Activated T-cell treated with anti-CD3 and anti-CD28 coated beads, Interleukin-2, amount 50 U/mL, for 72 hours (primary cell): ENCODE measurements at places on chromosomes 1 and 21. TPM values are rescaled to one million over a fixed set of nuclear protein-coding genes. Genes with fewer than 3 reads are reported as not detected.

DNA sequence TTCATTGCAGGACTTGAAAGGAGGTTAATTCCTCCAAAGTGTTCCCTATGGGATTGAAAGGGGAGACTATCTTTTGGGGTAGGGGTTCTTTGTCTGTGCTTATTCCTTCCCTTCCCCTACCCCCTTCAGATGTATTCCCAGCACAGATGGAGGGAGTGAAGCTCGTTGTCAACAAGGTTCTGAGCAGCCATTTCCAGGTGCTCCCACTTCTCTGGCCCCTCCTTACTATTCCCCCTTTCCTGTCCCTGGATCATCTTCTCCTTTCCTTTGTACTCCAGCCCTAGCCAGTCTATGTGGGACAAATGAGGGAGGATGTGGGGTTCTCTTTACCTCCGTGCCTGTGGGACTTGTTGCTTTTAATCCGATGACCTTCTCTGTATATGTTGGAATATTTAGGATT lies 899 bp downstream of the TOMM40L start:
- no peak for DNase-seq

- no peak for DNase-seq
Observed at GRCh38 chr1:227343727-227344551, 25.6 kb upstream of the CDC42BPA start.

Gene TAL1
- total RNA-seq = 0.17 TPM

DNA sequence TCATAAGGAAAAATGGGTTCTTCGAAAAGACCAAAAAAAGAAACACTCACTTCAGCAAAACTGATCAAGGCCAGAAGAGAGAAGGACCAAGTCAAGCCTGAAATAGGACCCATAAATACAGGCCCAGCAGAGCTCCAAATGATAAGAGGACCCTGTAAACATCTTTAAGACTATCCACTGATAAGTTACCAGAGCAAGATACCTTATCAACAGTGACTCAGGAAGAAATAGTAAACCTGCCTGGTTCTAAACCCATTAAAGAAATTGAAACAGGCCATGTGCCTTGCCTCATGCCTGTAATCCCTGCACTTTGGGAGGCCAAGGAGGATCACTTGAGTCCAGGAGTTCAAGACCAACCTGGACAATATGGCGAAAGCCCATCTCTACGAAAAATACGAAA lies 81.8 kb upstream of the ERRFI1 start:
- DNase-seq = no peak

- no peak for DNase-seq
Observed at GRCh38 chr1:59898927-59899326, 27.6 kb downstream of the CYP2J2 start.

DNA sequence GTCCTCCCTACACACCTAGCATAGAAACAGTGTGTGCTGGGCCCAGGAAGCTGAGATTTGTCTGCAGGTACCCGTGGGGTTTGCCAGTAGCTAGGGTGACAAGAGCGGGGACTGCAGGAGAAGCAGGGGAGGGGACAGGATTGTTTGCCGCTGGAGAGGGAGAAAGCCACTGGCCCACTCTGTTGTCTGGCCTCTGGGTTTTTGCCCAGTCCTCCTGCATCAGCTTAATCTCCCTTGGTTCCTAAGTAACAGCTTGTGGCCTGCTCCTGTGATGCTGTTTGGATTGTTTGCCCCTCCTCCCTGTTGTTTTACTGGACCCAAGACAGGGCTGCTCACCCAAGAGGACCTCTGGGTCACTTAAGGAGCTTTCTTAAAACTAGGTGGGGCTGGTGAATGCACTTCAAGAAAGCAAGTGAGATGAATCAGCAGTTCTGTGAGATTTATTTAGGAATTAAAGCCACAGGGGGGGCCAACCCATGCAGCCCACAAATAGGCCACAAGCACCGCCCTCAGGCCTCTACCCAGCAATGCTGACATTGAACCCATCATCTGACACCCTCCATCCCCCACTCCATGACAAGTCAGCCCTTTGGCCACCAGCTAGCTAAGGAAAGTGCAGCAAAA lies 142.8 kb downstream of the ZZZ3 start:
- no peak for DNase-seq

Gene EPHA2
- 0.43 TPM for total RNA-seq

Gene FAM72B
- total RNA-seq = 34.6 TPM

Gene PPM1J
- total RNA-seq = 1.3 TPM

DNA sequence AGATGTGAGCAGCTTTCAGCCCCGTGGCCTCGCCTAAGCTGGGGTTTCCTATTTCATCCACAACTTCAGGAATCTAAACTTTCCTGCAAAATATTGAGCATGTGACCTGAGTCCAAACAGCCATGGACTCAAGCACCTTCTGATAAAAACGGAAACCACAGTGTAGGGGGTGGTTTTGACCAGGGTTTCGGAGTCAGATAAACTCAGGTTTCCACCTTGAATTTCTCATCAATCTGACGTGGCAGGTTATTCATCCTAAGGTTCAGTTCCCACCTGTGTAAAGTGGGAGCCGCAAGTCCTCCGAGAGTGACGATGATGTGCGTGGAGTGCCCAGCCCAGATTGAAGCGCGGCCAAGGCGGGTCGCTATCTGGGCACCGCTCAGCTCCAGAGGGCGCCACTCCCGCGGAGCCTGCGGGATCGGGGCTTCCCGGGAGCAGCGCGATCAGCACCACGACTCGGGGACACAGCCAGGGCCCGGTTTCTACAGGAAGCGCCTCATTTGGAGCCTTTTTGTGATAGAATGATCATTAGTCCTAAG lies 871 bp upstream of the ETS2 start:
- peak; percentile 71 for DNase-seq

GRCh38 chr21:45430521-45431501 lies 25.8 kb downstream of the COL18A1 start:
- no peak for DNase-seq

Gene NR0B2
- not detected for total RNA-seq

Gene SPOCD1
- 1.0 TPM for total RNA-seq

GRCh38 chr1:158212320-158212719 lies 31.6 kb downstream of the CD1D start:
- no peak for DNase-seq

- no peak for DNase-seq
Observed at GRCh38 chr21:46171996-46172862, 12.0 kb downstream of the SPATC1L start.

- no peak for DNase-seq
Observed at GRCh38 chr1:53288002-53288789, 39.7 kb downstream of the LRP8 start.

- no peak for DNase-seq
Observed at GRCh38 chr1:197285526-197286205, 17.6 kb downstream of the CRB1 start.

GRCh38 chr1:49995734-49996133 lies 28.0 kb downstream of the AGBL4 start:
- no peak for DNase-seq

DNA sequence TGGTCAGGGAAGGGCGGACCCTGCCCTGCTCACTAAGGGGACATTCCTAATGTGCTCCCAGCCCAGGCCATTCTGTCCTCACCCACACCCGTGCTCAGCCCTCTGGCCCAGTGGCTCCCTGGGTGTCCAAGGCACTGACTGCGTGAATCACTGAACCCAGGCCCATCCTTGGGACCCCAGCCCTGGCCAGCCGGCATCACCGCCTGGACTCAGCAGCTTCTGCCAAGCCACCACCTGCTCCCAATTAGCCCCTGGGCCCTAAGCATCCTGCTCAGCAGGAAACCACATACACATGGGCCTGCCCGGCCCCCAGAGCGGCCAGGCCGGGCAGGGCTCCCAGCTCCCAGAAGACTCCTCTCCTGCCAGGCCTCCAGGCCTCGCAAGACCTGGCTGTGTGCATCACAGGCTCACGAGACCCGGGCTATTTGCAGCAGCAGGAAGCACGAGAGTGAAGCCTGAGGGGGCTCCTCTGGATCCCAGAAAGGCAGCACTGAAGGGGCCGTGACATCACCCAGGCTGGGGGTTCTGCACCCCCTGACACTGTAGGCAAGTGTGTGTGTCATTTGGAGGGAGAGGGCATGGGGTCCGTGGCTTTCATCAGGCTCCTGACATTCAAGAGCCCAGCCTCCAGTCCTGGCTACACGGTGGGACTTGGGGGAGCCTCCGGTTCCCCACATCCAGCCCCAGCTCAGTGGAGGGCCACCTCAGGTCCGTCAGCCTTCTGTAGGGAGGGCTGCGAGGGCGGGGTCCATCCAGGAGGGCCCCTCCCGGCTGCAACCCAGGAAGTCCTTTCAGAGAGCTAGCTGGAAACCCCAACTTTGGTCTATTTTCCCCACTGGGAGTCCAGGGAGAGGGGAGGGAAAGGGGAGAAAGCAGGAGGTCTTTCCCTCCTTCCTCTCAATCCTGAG lies 1.6 kb downstream of the MFAP2 start:
- no peak for DNase-seq

DNA sequence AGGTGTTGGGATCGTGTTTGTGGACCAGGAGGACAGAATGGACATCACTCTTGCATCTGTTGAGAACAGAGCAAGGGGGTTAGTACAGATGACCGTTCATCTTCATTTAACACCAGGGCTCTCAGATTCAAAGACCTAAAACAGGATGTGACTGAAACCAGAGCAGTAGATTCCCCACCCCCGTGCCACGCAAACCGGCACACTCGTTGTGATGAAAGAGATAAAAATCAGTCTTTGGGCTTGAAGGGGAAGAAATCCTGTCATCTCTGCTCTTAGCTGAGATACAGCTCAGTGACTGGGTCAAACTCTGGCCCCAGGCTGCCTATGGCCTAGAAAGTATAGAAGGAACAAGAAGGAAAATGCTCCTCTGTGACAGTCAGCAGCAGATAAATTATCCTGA lies 146.2 kb upstream of the KRTAP19-8 start:
- peak; percentile 85 for DNase-seq

Gene GSTM1
- total RNA-seq = 37.2 TPM

- no peak for DNase-seq
Observed at GRCh38 chr1:40633931-40634376, 31.5 kb downstream of the RIMS3 start.

Gene CELA2B
- not detected for total RNA-seq

- no peak for DNase-seq
Observed at GRCh38 chr1:207981976-207982375, 71.1 kb upstream of the CD34 start.

DNA sequence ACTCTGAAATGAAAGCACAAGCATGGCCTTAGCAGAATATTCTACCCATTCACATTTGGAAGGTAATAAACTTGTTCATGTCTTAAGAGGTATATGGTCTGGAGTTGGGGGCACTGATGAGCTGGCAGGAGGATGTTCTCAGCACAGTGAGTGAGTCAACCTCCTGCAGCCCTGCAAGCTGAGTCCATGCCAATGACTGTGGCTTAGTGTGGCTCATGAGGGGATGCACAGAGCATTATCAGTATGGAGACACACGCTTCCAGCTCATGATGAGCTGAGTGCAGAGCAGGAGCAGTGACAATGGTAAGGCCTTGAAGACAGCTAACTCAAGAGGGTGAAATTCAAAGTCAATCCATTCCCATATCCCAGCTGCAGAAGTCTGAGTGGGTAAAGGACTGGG lies 102.3 kb downstream of the TNFSF18 start:
- DNase-seq = peak; percentile 46

DNA sequence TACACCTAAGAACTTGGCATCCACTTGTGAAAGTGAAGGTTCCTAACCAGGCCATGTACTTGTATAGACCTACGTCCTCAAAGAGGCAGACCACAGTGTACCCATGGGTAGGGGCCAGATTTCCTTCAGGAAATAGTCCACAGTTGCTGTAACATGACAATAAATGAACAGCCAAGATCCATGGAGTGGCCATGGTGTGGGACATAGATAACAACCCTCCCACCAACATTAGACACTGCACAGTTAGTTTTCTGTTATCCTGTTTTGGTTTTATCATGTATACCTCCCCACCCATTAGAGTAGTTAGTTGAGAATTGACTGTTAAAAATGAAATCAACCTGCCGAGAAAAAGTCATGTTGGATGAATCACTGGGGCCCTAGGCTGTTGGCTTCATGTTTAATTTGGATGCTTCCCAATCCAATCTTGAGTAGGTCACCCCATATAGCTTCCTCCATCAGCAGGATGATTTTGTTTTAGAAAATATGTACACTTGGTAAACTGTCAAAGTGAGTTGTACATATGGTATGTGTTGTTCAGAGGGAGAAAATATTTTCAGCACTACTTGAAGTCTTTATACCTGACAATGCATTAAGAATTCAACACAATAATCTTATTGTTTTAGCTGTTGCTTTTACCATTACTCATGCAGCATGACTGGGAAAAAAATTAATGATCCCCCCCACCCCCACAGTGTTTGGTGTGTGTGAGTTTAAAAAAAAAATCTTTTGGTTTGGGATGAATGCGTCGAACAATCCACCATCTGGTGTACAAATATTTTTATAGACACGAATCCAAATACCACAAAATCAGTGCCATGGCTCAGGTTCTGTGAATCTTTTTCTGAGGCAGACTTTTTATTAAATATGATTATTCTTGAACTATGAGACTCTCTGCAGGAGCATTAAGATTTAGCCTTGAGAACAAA lies 88.3 kb upstream of the ARHGAP29 start:
- no peak for DNase-seq

DNA sequence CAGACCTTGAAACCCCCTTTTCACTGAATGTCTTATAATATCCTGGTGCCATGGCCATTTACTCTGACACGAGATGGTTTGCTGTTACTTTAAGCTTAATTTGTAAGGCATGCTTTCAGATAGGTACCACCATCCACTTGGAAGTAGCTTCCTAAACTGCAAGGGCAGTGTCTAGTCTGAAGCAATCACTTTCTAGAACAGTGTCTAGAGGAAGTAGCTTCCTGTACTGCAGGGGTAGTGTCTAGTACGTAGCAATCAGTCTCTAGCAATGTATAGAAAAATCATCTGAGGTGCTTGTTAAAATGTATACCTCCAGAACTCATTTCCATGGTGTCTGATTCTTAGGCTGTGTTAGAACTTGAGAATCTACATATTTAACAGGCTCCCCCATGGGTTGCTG lies 42.5 kb downstream of the ZBTB40 start:
- DNase-seq = no peak

- DNase-seq = no peak
Observed at GRCh38 chr21:45458281-45459170, 53.6 kb downstream of the COL18A1 start.

- no peak for DNase-seq
Observed at GRCh38 chr21:28805885-28806284, 186.8 kb downstream of the LTN1 start.

GRCh38 chr21:43274946-43275310 lies 106.1 kb downstream of the CRYAA start:
- DNase-seq = no peak

Gene TMEM240
- total RNA-seq = 1.0 TPM

DNA sequence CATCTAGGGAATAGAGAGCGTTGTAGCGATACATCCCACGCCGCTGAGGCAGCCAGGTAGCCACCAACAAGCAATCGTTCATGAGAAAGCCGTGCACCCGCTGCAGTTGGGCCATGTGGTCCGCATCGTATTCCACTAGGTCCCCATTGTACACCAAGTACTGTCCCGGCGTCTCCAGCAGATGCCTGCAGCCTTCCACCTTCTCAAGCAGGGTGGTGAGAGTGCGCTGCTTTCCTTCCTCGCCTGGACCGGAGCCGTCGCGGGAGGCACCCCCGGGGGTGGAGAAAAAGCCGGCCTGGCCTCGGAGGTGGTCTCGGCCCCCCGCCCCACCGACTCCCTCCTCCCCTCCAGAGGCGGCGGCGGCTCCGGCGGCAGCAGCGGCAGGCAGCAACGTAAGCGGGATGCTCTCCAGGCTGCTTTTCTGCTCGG lies 595 bp downstream of the EXOC8 start:
- no peak for DNase-seq
